Renal cortex interstitium (tissue), 15 donors: ENCODE measurements at places on chromosomes 12 and 14.
A peak's percentile ranks its signal among the peaks of the same experiment; 100 is the strongest.

DNA sequence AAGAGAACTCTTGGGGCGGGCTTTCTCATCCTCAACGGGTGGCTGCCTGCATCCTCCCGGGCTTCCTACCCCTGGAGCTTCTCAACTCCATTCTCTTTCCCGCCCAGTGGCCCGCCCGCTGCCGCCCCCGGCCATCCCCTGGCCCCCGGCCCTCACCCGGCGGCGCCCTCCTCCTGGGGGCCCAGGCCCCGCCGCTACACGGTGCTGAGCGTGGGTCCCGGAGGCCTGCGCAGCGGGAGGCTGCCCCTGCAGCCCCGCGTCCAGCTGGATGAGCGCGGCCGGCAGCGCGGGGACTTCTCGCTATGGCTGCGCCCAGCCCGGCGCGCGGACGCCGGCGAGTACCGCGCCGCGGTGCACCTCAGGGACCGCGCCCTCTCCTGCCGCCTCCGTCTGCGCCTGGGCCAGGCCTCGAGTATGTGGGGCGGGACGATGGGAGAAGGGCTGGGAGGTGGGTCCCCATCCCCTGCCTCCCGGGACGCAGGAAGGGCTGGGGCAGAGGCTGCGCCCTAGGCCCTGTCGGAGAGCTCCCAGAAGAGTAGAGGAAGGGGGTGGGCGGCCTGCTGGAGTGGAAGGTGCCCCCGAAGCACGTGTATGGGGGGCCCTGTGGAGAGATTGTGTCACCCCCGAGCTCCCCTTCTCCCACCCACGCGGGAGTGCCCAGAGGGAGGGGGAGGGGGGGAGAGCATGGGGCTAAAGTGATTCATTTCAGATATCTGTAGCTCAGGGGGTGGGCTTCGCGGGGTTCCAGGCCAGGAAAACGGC is 1.5 kb downstream of the LAG3 start:
- DNase-seq, result no peak

- peak; percentile 100 for DNase-seq
Measured at GRCh38 chr12:56127888-56128669, at the start of gene ESYT1. Gene ESYT1, plus strand, starts transcription at chr12:56128267. Its CDS starts 53 bp downstream, at chr12:56128320.

GRCh38 chr14:70061108-70061507 is 127.6 kb downstream of the SLC8A3 start:
- DNase-seq, result no peak

- DNase-seq, result no peak
Measured at GRCh38 chr14:101402936-101403660, 158.2 kb upstream of the DIO3 start.

DNA sequence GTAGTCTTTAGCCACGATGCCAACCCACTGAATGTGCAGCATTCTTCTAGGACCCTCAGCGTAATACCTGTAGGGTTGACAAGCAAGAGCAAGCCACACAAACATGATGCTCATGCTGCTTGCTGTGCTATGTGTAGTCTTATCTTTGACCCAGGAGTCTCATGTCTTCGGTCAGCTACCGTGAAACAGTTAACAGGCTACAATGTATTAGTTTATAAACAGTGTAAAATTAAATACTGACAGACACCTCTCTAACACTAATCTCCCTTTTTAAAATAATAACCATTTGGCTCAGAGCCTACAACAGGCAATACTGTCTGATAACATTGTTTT is 1.9 kb downstream of the EAPP start:
- DNase-seq, result no peak

- DNase-seq, result no peak
Measured at GRCh38 chr12:83980398-83980797, 932.2 kb downstream of the SLC6A15 start.
